ENCODE measurements at places on chromosomes 7 and 10.

- no peak for DNase-seq
These were observed 445.8 kb downstream of the PLXNA4 start for GRCh38 chr7:132130497-132130896.

DNA sequence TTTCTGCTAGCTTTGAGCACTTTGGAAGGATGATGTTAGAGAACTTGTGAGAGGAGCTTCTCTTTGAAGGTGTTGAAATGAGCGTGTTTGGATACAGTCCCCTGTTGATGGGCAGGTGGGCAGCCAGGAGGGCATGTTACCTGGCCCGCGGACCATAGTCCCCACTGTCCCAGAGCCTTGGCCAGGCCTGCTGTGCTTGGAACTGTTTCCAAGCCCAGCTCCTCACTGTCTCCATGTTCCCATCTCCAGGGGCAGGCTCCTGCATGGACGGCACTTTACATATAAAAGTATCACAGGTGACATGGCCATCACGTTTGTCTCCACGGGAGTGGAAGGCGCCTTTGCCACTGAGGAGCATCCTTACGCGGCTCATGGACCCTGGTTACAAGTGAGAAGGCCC is 27.2 kb upstream of the TRIM8 start:
- no peak for DNase-seq

GRCh38 chr10:121695731-121696464 is 97.7 kb upstream of the FGFR2 start:
- no peak for DNase-seq

DNA sequence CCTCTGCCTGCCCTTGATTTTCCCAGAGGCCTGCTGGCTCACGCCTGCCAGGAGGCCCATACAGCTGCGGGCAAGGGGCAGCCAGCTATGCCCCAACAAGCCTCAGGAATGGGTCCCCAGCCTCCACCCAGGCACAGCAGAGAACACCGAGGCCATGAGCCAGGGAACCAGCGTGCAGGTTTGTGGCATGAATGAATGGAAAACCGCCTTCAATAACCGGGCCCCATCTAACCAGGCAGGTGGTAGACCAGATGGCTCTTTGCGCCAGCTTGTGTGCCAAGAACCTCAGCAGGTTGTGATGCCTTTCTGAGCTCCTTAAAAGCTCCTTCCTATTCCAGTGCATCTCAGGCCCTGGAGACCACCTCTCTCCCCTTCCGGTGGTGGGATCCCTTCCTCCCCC is 50.2 kb downstream of the ELFN1 start:
- no peak for DNase-seq

DNA sequence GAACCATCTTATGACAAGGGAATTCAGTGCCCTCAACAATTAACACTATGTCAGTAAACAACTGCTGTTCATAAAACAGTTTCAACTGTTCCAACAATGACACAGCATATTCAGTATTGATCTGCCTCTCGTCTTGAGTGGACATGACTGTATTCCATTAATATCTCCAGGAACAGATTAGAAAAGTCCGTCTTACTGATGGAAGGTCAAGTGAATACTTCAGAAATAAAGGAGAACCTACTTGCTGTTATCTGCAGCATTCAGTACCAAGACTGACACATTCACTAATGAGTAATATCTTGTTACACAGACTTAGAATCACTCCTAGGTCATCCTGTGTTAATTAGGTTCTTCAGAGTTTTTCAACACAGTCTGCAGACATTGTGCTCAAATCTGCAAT is 12.1 kb downstream of the KBTBD2 start:
- DNase-seq: peak; percentile 10

- DNase-seq: no peak
These were observed 31.1 kb downstream of the CELF2 start for GRCh38 chr10:11048707-11049278.

- DNase-seq: no peak
These were observed 2.5 kb upstream of the CFAP58 start for GRCh38 chr10:104351061-104351702.

DNA sequence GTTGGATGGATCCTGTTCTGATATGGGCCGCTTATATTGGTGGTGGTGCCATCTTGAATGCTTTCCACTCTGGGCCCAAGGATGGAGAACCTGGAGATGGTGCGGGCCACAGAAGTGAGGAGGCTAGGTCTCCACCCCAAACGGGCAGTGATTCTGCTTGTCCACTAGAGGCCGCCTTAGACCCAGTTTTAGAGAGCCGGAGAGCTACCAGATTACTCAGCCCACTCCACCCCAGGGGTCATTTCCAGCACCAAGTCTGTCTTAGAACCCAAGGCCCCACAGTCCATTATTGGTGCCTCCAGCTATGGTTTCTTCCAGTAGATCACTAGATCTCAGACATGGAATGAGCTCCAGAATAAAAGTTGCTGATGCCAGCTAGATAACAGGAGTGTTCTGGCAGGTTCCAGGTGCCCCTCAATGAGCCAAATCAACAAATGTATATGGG is 11.8 kb upstream of the CAMK2G start:
- DNase-seq: peak; percentile 82

- no peak for DNase-seq
These were observed 7.1 kb downstream of the HECW1 start for GRCh38 chr7:43119371-43120075.

- no peak for DNase-seq
These were observed 245.0 kb downstream of the PRPF18 start for GRCh38 chr10:13831711-13832141.

DNA sequence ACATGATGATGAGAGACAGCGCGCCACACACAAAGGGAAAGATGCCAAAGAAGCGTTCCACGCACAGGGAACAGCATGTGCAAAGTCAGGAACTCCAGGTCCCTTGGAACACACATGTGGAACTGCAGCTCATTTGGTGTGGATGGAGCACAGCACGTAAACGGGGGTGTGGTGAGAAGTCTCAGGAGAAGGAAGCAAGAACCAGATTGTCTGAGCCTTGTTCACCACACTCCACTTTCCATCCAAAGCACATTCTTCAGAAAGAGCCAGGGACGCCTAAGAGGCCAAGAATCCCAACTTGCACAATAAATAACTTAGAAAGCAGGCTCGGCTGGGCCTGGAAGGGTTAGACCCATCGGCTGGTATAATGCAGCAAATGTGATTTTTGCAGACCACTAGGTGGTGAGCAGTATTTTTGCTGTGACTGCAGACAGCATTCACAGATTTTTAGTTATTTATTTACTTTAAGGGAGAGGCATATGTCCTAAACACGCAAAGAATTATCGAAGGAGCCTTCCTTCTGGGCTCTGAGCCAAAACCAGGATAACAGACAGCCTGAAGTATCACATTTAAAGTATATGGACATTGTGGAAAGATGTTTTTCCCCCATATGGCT is 27.9 kb upstream of the ASCC1 start:
- DNase-seq: no peak

DNA sequence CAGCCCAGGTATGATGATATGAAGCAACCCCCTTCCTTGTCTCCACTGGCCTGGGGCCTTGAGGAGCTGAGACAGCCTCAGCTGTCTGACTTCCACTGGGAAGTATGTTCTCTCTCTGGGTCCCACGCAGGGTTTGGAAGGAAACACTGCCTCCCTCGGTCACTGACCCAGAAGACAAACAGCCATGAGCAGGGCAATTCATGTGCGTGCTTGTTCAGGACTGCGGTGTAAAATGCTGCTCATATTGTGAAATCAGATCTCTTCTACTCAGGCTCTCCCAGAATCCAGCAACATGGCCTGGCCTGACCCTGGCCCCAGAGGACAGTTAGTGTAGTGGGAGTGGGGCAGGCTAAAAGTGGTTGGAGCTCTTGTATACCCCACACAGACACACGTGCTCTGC is 2.8 kb downstream of the CLCN1 start:
- DNase-seq: no peak

DNA sequence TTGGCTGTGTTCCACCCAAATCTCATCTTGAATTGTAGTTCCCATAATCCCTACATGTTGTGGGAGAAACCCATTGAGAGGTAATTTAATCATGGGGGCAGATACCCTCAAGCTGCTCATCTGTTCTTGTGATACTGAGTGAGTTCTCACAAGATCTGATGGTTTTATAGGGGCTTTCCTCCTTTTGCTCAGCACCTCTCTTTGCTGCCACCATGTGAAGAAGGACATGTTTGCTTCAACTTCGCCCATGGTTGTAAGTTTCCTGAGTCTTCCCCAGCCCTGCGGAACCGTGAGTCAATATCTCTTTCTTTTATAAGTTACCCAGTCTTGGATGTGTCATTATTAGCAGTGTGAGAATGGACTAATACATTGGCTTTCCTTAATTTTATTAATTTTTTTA is 527.8 kb downstream of the MDFIC start:
- DNase-seq: no peak

DNA sequence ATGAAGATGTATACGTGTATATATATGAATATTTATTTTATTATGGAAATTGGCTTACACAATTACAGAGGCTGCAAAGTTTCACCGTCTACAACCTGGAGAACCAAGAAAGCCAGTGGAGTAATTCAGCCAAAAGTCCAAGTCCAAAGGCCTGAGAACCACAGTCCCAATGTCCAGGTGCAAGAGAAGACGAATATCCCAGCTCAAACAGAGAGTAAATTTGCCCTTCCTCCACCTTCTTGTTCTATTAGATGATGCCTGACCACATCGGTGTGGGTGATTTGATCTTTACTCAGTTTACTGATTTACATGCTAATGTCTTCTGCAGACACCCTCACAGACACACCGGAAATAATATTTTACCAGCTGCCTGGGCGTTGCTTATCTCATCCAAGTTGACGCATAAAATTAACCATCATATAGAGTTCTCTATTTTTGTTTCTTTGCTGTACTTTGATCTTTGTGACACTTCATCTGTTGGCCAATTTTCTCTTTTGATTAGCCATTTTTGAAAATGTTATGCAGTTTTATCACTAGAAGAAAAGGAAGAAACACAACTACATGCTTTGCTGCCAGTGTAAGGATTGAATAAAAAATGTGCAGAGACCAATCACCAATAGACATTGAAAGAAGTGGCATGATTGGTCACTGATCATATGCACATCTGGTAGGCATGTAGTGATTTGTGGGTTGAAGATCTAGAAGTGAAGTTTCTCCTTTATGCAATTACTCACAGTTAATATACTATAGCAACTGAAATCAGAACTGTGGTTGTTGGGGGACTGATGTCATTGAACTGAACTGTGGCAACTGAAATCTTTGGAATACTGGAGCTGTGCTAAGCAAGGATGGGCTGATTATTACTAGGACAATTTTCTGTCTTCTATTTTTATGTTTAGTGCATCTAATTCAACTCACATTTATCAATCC is 68.5 kb downstream of the EPDR1 start:
- no peak for DNase-seq

DNA sequence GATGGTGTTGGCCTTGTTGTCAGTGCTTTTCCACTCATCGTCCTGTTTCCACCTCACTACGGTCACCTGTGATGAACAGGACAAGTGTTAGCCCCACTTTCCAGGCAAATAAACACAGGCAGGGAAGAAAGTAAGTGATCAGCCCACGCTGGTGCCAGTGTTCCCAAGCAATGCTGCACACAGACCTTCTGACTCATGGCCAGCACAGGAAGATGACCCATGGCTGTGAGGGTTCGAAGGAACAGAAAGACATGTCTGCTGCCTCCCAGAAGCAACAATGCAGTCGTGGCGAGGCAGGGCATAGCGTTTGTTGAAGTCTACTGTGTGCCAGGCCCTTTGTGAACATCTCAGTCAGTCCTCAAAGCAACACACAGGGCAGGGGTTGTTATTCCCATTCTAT is 35.7 kb downstream of the SLC29A3 start:
- DNase-seq: no peak

GRCh38 chr10:50325449-50326171 is 74.3 kb upstream of the ASAH2 start:
- DNase-seq: no peak

DNA sequence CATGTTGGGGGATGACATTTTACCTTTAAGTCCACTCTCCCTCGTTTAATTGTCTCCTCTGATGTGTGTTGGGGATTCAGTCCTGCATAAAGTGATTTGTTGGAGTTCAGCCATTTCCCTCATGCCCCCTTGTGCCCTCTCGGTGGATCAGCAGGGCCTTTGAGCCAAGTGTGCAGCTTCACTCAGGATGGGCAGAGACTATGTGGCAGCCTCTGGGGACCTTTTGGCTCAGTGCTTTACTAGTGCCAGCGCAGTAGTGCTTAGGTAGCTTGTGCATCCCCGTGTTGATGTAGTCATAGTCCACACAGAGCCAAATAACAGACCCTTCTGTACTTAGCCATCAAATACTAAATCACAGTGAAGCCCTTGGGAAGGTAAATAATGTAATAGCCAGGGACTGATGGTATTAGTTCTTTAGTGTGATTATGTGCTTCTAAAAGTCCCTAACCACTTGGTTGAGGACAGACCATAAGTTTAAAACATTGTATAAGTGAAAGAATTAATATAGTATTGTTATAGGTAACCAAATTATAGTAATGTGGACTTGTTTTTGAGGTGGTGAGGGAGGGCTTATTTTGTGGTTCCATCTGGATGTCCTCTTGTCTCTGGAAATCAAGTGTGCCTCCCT is 11.4 kb downstream of the BUB3 start:
- peak; percentile 17 for DNase-seq

GRCh38 chr7:15175152-15175551 is 272.6 kb upstream of the DGKB start:
- no peak for DNase-seq

DNA sequence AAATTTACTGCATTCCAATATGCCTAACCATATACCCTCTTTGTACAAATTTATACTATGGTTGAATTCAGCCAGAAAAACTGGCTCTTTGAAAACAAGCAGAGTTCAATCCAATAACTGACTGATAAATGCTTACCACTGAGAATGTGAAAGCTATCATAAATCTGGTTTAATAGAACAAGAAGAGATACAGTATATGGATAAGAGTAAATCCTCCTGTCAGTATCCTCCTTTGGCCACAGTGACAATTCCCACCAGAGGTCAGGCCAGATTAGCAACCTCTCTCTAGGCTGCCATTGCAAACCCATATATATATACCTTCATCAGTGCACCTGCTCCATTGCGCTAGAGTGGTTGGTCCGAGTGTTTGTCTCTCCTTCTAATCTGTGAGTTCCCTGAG is 647.2 kb downstream of the GRM8 start:
- DNase-seq: no peak

DNA sequence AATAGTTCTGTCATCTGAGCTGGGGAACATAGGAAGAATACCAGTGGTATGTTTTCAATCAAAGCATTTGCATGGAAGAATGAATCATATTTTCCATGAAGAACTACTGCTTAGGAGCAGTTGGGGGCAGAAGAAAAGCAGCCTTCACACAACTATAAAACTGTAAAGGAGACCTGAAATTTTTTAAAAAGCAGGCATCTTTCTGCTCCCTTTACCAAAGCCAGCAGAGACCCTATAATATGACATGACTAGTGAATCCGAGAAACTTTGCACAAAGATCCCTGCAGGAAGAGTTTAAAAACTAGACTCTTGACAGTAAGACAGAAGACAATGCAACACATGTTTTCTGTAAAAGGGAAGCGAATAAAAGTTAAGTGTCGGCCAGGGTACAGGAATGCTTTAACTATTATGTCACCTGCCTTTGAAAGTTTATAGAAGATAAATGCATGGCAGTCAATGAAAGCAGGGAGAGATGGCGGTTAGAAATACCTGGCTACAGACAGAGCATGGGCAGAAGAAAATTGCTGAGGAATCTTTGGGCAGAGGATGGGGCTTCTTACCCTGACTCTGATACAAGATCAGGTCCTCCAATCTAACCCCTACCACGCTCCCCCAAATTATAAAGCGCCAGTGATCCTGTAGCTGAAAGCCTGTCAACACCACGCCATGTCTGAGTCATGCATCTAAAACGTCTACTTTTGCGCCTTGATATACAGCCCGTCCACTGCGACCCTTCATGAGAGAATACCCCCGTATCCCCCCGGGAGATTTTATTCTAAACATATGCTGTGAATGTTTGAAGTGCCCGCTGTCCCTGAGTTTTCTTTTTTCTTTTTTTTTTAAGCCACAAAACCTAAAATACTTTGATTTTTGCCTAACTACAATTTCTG is 93.1 kb downstream of the GLI3 start:
- DNase-seq: no peak

All from retina (tissue), 1 donor.